Suprapubic skin (tissue), 4 donors: ENCODE measurements at places on chromosomes 2 and 18.

- DNase-seq, result no peak
Measured at GRCh38 chr18:21851327-21851961, 110.9 kb downstream of the MIB1 start.

- no peak for DNase-seq
Measured at GRCh38 chr18:8701546-8702118, 3.7 kb upstream of the MTCL1 start.

- DNase-seq, result no peak
Measured at GRCh38 chr2:227608561-227609338, 5.9 kb downstream of the SCYGR3 start.

DNA sequence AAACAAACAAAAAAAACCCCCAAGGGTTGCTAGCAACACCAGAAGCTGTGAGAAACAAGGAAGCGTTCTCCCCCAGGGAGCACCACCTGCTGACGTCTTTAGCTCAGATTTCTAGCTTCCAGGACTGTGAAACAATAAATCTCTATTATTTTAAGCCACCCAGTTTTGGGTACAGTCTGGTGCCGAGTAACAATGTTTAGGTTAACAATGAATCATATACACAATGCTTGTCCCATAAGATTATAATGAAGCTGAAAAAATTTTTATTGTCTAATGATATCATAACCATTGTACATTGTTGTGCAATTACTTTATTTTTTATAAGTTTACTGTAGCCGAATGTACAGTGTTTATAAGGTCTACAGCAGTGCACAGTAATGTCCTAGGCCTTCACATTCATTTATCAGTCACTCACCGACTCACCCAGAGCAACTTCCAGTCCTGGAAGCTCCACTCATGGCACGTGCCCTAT is 72.1 kb upstream of the CAB39 start:
- no peak for DNase-seq

DNA sequence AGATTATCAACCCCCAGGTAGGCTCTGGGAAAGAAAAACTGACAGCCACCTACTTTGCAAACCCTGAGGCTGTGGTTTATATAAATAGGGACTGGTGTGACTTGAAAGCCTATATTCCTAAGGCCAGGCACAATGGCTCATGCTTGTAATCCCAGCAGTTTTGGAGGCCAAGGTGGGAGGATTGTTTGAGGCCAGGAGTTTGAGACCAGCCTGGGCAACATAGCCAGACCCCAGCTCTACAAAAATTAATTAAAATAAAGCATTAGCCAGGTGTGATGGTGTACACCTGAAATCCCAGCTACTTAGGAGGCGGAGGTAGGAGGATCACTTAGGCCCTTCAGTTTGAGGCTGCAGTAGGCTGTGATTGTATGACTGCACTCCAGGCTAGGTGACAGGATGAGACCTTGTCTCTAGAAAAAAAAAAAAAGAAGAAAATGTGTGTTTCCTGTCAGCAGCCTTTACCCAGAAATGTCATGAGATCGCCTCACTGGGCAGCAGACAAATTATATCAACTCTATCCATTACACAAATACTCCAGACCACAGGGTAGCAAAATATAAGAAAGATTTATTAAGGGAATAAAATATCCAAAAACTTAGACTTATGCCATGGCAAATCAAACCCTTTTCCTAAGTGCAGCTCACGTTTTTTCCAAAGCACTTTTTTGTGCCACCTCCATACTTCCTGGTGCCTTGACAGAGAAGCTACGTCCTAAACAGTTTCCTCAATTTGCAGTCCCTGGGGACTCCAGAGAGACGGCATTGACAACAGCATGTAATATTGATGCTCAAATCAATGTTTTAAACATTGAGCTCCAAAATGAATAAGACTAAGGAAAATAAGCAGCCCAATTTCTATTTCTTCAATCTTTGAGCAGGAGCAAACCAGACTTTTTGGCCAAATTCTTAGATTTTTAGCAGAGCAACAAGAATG is 190.8 kb upstream of the NDUFV2 start:
- no peak for DNase-seq

DNA sequence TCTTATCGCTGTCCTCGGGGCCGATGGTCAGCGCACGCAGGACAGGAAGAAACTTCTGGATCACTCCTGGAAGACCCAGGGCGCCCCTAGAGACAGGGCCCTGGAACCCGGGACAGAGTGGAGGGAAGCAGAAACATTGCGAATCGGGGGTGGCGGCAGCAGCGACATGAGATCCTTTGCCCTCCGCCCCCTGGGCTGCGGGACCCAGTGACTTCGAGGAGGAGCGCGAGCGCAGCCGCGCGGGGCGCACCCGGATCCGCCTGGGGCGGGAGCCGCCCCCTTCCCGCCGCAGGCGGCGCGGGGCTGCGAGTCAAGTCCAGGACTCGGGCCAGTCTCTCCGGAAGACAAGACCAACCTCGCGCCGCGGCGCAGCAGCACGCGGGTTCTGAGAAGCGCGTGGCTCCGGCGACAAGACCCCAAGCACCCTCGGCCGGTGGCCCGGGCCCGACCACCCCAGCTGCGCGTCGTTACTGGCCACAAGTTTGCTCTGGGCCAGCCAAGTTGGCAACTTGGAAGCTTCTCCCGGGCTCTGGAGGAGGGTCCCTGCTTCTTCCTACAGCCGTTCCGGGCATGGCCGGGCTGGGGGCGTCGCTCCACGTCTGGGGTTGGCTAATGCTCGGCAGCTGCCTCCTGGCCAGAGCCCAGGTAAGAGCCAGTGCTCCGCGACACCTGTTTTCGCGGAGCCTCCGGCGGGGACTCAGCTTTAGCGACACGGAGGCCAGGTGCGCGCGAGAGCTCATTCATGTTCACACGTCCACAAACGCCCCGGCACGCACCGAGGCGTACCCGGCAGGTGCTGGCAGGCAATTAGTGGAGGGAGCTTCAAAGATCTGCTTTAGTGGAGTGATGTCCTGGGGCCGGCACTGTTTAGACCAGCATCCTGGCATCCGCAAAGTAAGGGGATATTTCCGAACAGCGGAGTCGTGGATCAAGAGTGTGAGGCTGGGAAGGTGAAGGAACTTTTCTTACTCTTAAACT is at the start of gene PTH2R:
Gene PTH2R, plus strand, starts transcription at position 319 of the 978 bp plus-strand sequence. Its CDS starts 252 bp downstream, at position 571.
- no peak for DNase-seq

DNA sequence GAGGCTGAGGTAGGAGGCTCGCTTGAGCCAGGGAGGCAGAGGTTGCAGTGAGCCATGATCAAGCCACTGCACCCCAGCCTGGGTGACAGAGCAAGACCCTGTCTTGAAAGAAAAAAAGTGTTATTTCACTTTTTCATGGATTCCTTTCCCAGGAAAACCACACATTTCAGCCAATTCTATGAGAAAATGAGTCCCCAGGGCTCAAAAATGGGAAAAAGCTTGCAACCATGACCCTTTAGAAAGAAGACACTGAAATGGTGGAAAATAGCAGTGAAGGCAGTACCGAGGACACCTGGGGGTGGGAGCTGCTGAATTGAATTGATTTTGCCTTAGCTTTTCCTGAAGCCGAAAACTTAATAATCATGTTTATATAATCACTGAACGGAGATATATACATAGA is 284.2 kb upstream of the HDAC4 start:
- no peak for DNase-seq

GRCh38 chr2:176096243-176096985 is 3.2 kb upstream of the HOXD12 start:
- no peak for DNase-seq

DNA sequence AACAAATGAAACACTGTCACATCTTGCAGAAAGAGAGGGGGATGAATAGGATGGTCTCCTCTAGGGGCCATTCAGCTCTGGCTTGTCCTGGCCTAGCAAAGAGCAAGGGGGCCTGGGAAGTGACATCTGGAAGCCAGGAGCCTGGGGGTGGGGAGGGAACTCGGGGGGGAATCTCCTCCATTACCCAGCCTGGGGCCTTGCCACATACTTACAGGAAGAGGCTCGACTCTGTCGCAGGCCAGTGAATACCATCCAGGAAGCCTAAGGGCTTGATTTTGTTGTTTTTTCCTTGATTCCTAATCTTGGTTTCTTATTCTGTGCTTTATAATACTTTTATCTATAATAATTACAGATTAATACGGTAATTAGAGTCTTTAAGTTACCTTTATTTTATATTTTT is 797.5 kb upstream of the ID2 start:
- no peak for DNase-seq

DNA sequence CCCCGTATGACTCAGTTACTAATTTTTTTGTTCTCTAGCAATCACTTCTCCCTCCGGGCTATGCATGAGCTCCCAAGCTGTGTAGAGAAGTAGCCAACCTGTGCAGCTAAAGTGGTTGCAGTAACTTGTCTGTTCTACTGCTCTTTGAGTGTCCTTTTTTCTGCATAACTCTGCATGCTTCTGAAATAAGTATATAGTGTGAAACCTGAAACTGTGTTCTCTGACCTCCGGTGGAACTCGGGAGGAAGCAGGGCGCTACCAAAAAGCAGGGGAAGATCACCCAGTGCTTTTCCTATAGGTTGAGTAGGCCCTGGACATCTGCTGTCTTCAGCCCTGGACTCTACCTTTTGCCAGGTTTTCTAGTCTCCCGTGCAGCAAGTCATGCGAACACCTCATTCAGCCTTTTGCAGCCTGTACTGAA is 47.8 kb downstream of the PHLPP1 start:
- DNase-seq, result no peak

DNA sequence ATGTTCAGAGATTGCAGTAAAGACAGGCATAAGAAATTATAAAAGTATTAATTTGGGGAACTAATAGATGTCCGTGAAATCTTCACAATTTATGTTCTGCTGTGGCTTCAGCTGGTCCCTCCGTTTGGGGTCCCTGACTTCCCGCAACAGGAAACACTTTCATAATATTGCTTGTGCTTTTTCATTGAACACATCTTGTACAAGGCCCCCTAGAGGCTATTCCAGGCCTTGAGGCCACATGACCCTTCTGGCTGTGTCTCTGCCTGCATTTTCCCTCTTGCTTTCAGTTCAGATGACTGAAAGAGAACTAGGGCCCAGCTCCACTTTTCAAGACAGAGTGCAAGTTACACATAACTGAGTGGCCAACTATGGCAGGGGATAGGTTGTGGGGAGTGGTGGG is 164.1 kb downstream of the TMEM247 start:
- DNase-seq, result no peak

DNA sequence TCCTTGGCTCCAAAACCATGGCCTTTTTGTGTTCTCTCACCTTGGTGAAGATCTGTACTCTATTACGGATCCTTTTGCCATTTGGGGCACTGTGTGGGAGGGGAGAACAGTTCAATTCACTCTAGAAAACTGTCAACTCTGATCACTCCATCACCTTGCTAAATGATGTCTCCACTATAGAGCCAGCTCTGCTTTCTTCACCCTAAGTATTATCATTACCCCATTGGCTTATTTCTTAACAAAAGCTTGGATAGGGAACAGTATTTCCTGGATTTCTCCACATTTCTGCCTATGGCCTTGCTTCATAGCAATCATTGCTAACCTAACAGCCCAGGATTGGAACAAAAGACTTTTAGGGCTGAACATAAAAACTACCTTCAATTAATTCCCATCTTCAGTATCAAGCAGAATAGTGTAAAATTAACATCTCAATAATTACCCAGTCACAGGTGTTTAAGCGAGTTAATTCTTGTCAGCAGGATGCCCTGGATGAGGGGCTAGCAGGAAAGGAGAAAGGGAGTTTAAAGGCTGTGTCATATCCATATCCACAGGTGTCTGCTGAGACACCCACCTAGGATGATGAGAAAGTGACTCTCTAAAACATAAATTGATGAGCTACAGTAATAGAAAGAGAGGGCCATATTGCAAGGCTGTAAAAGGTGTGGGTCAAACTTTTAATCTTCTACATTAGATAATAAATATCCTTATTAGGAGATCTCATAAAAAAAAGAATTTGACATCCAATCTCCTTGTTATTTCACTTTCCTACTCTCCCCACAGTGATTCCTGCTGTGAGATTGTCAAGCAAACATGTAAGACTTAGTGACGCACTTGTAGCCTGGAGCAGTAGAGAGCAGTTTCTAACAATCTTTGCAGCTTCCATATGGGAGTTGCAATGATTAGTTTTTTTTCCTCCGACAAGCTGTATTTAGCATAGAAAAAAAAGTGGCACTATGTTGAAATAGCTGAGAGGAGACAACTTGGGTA is 589.5 kb upstream of the NXPH2 start:
- no peak for DNase-seq

DNA sequence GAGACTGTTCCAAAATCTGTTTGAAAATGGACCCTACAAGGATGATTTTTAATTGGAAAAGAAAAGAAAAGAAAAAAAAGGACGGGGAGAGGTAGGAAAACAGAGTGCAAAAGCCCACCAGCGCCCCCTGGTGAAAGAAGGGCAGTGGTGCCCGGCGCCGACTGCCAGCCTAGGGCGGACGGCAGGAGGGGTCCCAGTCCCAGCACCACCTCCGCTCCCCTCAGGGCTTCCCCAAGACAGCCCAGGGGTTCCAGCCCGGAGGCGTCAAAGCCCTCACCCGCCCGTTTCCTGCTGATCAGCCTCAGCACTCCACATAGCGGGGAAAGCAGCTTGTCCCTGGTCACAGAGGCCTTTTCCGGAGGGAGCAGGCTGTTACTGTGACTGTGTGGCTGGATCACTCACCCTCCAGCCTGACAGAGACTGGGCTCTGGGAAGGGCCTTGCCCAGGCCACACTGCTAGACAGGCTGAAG is 213.9 kb downstream of the TFCP2L1 start:
- no peak for DNase-seq

DNA sequence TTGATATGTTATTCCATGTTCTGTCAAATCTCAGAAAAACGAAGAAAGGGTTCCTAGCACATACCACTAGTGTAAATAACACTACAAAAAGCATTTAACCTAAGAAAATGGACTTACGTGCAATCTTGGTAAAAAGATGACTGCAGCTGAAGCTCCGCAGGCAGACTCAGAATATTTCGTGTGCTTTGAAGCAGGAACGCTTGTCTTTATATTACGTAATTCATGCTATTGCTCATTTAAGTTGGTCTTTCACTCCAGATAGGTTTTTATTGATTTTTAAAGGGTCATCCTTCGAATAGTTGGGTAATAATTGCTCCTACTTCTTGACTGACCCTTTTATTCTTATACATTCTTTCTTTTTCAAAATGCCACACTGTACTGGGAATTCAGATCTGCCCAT is 44.0 kb downstream of the ID2 start:
- no peak for DNase-seq

GRCh38 chr2:69605284-69605683 is 38.3 kb downstream of the AAK1 start:
- DNase-seq, result no peak

DNA sequence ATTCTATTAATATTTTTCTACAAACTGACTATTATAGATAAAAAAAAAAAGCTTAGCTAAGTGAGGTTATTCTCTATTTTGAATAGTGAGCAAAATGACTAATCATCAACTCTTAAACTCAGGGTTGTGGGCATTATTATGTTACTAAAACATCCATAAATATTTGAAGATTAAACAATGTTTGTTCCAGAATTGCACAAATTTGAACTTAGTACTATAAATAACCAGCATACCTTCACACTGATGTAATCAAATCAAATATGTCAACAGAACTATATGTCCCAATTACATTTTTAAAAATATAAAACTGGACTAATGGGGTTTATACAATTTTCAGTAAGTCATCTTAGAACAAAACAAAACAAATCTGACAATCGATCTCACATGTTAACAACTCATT is 800.9 kb downstream of the LRP1B start:
- no peak for DNase-seq
